ENCODE measurements at places on chromosomes 4 and X. TPM values are rescaled to one million over a fixed set of nuclear protein-coding genes. Genes with fewer than 3 reads are reported as not detected.
A peak's percentile ranks its signal among the peaks of the same experiment; 100 is the strongest.

The TMEM187 gene
- total RNA-seq, result 9.7 TPM

The GAGE12G gene
- not detected for total RNA-seq

The DGKQ gene
- total RNA-seq, result 31.3 TPM

The ERVMER34-1 gene
- not detected for total RNA-seq

The SMR3B gene
- not detected for total RNA-seq

The RPA4 gene
- 0.82 TPM for total RNA-seq

The SPOCK3 gene
- not detected for total RNA-seq

The ADAMTS3 gene
- total RNA-seq, result not detected

The DCHS2 gene
- 0.19 TPM for total RNA-seq

The TIGD2 gene
- 5.9 TPM for total RNA-seq

GRCh38 chrX:74451450-74452198 is 30.3 kb downstream of the SLC16A2 start:
- no peaks in the 10 kb centered on the region for H3K27me3 ChIP-seq
- no peaks in the 10 kb centered on the region for H3K36me3 ChIP-seq
- H3K27ac ChIP-seq, result no peak overlapping the region
- H3K4me1 ChIP-seq, result no peaks in the 10 kb centered on the region
- DNase-seq, result no peak

DNA sequence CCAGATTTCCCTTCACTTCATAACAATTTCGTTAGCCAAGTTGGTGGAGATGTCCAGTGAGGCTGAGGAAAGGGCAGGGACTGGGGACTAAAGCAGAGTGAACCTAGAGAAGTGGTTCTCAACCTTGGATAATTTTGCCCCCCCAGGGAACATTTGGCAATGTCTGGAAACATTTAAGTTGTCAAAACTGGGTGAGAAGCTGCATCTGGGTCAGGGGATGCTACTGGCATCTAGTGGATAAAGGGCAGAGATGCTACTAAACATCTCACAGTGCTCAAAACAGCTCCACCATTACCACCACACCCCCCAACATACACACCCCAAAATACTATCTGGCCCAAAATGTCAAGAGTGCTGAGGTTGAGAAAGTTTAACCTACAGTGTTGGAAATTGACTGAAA is 32.0 kb upstream of the FGF16 start:
- no peak overlapping the region for H3K4me3 ChIP-seq
- DNase-seq, result no peak
- no peaks in the 10 kb centered on the region for H3K4me1 ChIP-seq

DNA sequence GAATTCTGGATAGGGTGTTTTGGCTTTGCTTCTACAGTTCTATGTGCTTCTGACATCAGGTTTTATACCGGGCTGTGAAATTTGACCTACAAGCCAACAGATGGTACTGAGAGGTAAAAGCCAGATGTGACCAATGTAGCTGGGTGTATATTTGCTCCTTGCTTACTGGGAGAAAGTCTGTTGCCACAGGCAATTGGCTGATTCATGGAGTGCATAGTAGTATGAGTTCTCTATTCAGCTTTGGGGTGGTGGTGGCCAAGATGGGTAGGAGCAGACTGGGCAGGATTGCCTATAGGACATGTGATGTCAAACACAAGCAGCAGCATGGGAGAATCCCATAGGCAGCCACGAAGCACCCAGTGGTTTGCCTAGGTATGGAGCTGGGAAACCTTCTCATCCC is 1827.0 kb downstream of the C4orf33 start:
- H3K4me1 ChIP-seq, result no peaks in the 10 kb centered on the region
- H3K4me3 ChIP-seq, result no peak overlapping the region
- H3K36me3 ChIP-seq, result no peaks in the 10 kb centered on the region
- H3K27ac ChIP-seq, result no peak overlapping the region

DNA sequence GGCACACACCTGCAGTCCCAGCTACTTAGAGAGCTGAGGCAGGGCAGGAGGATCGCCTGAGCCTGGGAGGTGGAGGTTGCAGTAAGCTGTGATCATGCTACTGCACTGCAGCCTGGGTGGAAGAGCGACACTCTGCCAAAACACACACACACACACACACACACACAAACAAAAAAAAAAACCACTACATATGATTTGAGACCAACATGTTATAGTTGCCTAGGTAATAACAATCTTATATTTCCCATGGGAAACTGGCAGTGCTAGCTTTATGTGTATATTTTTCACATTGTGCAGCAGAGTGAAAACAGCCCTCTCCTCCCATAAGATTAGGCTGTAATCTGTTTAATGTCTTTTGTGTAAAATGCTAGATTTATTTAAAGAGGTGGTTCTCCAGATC is 3.1 kb upstream of the FAM241A start:
- H3K4me3 ChIP-seq, result no peak overlapping the region
- DNase-seq, result no peak
- no peaks in the 10 kb centered on the region for H3K36me3 ChIP-seq
- H3K4me1 ChIP-seq, result peaks cover 18% of the 10 kb centered on the region
- no peaks in the 10 kb centered on the region for H3K27me3 ChIP-seq

GRCh38 chr4:138616775-138617174 is 374.6 kb upstream of the SLC7A11 start:
- H3K4me3 ChIP-seq, result no peak overlapping the region
- H3K4me1 ChIP-seq, result no peaks in the 10 kb centered on the region
- H3K27me3 ChIP-seq, result no peaks in the 10 kb centered on the region
- H3K27ac ChIP-seq, result no peak overlapping the region
- no peak for DNase-seq
- no peaks in the 10 kb centered on the region for H3K36me3 ChIP-seq

DNA sequence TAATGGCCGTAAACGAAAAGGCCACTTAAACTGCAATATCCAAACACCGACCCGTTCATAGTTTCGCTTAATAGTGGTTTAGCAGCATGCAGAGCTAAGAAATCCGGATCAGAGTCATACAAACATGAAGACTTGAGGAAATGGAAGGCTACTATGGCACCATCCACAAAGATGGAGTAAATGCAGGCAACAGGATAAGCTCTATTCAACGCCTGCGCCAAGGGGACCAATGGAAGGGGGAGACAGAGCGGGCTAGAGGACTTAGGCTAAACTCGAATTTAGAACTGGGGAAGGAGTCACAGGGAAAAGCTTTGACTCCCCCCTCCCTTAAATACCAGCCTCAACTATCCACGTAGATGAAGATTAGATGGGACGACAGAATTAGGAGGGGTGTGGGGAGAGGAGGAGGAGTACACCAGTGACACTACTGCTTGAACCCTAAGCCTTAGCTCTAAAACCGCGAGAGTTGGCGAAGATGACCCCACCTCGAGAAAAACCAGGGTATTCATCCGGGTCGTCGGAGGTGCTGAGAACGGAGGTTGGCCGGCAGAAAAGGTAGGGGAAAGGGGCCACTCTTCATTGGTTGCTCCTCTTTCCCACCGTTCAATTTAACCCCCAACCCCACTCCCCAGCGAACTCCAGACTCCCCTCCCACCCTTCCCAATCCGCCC is 3.5 kb downstream of the HUWE1 start:
- peak overlapping the region; percentile 89 for H3K4me3 ChIP-seq
- H3K27ac ChIP-seq, result peak overlapping the region; percentile 97
- peaks cover 27% of the 10 kb centered on the region for H3K4me1 ChIP-seq
- peaks cover 24% of the 10 kb centered on the region for H3K36me3 ChIP-seq

DNA sequence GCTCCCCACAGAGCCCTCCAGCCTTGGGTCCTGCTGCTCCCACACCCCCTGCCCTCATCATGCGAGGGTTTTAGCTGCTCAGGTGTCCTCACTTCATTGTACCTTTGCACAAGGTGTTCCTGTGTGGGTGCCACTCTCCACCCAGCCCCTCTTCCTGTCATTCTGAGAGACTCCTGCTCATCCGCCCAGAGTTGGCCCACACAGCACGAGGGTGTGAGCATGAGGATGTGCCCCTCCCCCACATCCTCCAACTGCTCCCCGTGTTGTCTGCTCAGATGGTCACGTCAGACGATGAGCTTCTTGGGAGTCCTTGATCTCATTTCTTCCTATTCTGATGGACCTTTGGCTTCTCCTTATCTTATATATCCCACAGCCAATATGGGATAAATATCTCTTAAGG is 53.2 kb downstream of the HTT-AS start:
- DNase-seq, result no peak
- H3K4me3 ChIP-seq, result no peak overlapping the region
- H3K36me3 ChIP-seq, result no peaks in the 10 kb centered on the region

DNA sequence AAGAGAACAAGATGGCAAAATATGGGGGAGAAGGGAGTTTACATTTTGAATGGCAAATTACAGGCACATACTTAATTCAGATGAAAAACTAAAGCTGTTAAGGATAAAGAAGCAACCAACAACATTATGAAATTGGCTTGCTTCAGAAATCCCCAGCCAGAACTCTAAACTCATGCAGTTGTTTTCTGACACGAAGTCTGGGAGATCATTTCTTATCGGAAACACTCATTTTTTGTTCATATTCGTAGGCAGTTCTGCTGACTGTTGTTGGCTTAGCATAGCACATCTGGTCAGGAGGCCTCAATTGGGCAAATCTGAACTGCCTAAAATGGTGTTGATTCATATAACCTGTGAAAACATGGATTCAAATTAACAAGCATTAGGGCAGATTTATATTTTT is 33.0 kb upstream of the ARHGAP6 start:
- no peak overlapping the region for H3K27ac ChIP-seq
- H3K4me3 ChIP-seq, result no peak overlapping the region
- peaks cover 11% of the 10 kb centered on the region for H3K27me3 ChIP-seq
- no peak for DNase-seq
- no peaks in the 10 kb centered on the region for H3K4me1 ChIP-seq

- H3K36me3 ChIP-seq, result no peaks in the 10 kb centered on the region
- no peak overlapping the region for H3K4me3 ChIP-seq
- H3K4me1 ChIP-seq, result no peaks in the 10 kb centered on the region
- H3K27me3 ChIP-seq, result no peaks in the 10 kb centered on the region
- no peak overlapping the region for H3K27ac ChIP-seq
Observed at GRCh38 chr4:126548890-126549289, 1083.9 kb upstream of the INTU start.

GRCh38 chrX:53685711-53686110 is 808 bp downstream of the HUWE1 start:
- H3K4me3 ChIP-seq, result peak overlapping the region; percentile 89
- no peak for DNase-seq
- peaks cover 18% of the 10 kb centered on the region for H3K4me1 ChIP-seq
- peak overlapping the region; percentile 93 for H3K27ac ChIP-seq
- H3K27me3 ChIP-seq, result no peaks in the 10 kb centered on the region

DNA sequence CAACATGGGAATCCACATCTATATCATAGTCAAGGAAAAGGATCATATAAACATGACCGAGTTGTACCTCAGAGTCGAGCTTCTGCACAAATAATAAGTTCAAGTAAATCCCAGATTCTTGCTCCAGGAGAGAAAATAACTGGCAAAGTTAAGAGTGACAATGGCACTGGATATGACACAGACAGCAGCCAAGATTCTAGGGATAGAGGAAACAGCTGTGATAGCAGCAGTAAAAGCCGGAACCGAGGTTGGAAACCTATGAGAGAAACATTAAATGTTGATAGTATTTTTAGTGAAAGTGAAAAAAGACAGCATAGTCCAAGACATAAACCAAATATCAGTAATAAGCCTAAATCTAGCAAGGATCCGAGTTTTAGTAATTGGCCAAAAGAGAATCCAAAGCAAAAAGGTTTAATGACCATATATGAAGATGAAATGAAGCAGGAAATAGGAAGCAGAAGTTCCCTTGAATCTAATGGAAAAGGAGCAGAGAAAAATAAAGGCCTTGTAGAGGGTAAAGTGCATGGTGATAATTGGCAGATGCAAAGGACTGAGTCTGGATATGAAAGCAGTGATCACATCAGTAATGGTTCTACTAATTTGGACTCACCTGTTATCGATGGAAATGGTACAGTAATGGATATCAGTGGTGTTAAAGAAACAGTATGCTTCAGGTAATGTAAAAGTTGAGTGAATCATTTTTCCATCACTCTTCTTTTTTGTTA is 50.4 kb downstream of the FABP2 start:
- no peak overlapping the region for H3K27ac ChIP-seq
- peaks cover 24% of the 10 kb centered on the region for H3K36me3 ChIP-seq
- peaks cover 1% of the 10 kb centered on the region for H3K4me1 ChIP-seq
- DNase-seq, result no peak
- no peaks in the 10 kb centered on the region for H3K27me3 ChIP-seq

GRCh38 chrX:101958139-101958538 is 26.3 kb upstream of the ZMAT1 start:
- H3K4me1 ChIP-seq, result peaks cover 4% of the 10 kb centered on the region
- peaks cover 9% of the 10 kb centered on the region for H3K27me3 ChIP-seq
- H3K36me3 ChIP-seq, result no peaks in the 10 kb centered on the region
- no peak overlapping the region for H3K4me3 ChIP-seq

DNA sequence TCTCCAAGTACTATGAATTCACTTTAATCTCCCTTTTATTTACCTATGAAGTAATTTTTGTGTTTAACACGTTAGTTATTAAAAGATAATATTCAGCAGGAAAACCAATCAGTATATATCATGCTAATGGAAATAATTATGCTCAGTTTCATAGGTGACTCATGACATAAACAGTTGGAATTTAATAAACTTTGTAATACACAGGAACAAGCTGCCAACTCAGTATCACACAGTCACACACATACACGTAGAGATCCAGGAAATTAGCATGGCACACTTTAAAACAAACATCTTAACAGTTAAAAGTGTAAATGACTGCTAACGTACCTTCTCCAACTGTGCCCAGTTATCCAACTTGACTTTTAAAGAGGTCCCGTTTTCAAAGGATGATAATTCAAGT is 2.3 kb downstream of the SPATA4 start:
- H3K4me1 ChIP-seq, result peaks cover 6% of the 10 kb centered on the region
- no peak overlapping the region for H3K4me3 ChIP-seq
- peaks cover 1% of the 10 kb centered on the region for H3K36me3 ChIP-seq
- no peak for DNase-seq
- H3K27ac ChIP-seq, result no peak overlapping the region

- peaks cover 9% of the 10 kb centered on the region for H3K4me1 ChIP-seq
- no peak overlapping the region for H3K27ac ChIP-seq
- no peak overlapping the region for H3K4me3 ChIP-seq
- peaks cover 48% of the 10 kb centered on the region for H3K27me3 ChIP-seq
- DNase-seq, result no peak
- H3K36me3 ChIP-seq, result no peaks in the 10 kb centered on the region
Observed at GRCh38 chr4:154487145-154487544, 4.5 kb downstream of the DCHS2 start.

DNA sequence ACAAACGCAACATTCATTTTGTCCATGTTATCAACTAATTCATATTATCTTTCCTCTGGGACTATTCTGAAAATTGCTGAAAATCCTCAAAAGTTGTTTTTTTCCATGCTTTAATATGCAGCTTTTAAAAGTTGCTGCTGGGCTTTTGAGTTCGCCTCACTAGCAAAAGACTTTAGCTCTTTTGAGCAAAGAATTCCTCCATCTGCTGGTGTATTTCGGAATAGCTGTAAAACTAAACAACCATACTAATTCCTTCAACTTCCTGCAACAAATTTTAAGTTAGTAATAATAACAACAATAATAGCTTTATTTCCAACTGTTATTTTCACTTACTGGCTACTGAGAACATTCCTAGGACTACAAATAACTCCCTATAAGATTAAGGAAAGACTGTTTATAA is 124.5 kb upstream of the PLAC1 start:
- no peak overlapping the region for H3K27ac ChIP-seq
- DNase-seq, result no peak
- H3K36me3 ChIP-seq, result peaks cover 3% of the 10 kb centered on the region
- no peaks in the 10 kb centered on the region for H3K27me3 ChIP-seq
- no peak overlapping the region for H3K4me3 ChIP-seq
- H3K4me1 ChIP-seq, result no peaks in the 10 kb centered on the region

GRCh38 chrX:10495677-10496076 is 124.7 kb downstream of the MID1 start:
- peaks cover 2% of the 10 kb centered on the region for H3K27me3 ChIP-seq
- no peaks in the 10 kb centered on the region for H3K36me3 ChIP-seq
- no peaks in the 10 kb centered on the region for H3K4me1 ChIP-seq
- no peak for DNase-seq
- H3K4me3 ChIP-seq, result no peak overlapping the region

- peaks cover 3% of the 10 kb centered on the region for H3K27me3 ChIP-seq
- H3K27ac ChIP-seq, result no peak overlapping the region
- DNase-seq, result no peak
- no peak overlapping the region for H3K4me3 ChIP-seq
Observed at GRCh38 chr4:55330241-55330640, 15.8 kb upstream of the SRD5A3 start.

Data from activated naive CD8-positive, alpha-beta T cell treated with anti-CD3 and anti-CD28 coated beads, Interleukin-2, amount 10 ng/mL, durations not matched to agents 7 days and 5 days (primary cell).